ENCODE measurements at places on chromosomes 5 and 9.

DNA sequence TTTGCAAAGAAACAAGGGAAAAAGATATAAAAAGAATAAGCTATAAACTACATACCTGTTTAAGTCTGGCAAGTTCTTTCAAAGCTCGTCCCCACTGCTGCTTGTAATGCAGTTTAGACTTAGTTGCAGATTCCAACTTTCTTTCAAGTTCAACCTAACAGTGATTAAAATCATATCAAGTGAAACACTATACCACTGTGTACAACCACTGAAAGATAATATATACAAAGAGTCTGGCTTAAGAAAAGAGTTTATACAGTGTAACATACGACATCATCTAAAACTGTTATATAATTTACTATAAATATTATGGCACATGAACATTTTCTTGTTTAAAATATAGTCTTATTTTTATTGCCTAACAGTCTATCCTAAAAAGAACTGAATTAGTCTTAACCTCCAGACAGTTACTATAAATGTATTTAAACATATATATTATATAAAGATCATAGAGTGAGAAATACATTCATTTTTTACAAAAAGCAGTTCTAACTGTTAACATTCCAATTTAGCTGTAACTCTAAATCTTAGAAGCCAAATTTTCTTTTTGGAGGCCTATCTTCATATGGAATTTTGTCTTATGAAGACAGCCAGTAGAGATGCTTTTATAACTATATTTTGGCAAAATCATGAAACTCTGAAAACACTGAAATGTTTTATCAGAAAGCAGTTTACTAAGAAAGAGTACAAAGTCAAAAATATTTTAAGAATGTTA is 58.6 kb downstream of the CEP120 start:
- no peak for DNase-seq

DNA sequence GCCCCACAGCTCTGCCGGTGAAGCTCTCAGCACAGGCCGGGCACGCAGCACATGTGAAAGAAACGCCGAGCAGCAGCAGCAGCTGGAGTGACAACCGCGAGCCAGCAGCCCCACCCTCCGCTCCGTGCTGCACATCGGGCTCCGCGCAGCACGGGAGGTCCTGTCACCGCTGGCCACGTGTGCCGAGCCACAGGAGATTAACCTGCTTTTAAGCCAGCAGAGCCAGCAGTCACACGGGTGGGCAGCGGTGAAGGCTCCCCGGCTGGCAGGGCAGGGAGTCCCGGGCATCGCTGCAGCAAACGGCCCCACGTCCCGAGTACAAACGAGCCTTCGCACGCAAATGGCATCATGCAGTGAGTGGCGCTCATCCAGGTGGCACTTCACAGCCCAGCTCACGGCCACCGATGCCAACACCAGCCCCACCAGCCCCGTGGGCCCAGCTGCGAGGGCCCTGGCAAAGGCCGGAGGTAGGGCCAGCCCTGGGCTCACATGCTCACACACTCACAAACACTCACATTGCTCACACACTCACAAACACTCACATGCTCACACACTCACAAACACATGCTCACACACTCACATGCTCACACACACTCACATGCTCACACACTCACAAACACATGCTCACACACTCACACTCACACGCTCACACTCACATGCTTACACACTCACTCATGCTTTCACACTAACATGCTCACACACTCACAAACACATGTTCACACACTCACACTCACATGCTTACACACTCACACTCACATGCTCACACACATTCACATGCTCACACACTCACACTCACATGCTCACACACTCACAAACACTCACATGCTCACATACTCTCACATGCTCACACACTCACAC is 11.1 kb downstream of the CCDC187 start:
- DNase-seq, result no peak

DNA sequence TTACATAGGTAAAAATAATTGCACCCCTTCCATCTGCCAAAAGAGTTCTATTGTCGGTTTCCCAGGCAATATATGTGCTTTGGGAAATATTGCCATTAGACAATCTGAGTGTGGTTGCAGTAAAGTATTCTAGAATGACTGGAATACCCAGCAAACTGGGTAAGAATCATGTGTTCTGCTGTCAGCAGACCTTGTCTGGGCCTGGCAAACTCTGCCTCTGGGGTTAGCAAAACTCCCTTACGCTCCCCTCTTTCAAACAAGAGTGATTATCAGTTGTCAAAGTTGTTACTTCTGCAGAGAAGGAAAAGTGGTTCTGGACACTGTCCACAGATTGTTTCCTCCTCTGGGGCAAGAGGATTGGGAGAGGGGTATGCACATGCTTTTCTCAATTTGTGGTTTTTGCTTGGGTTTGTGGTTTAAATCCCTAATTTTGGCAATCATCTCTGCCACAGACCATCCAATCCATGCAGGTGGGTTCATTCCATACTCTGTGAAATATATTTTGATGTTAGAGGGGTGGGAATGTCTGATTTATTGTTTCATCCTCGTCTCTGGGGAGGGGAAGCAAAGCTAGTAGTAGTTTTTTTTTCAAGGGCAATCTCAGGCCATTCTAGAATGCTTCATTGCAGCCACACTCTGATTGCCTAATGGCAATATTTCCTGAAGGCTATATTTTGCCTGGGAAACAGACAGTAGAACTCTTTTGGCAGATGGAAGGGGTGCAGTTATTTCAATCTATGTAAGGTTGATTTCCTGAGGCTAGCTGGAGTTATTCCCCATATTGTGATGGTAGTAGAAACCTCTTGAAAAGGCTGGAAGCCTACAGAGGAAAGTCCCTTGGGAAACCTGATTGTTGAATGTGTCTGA is 24.0 kb upstream of the TNFSF15 start:
- DNase-seq, result no peak

DNA sequence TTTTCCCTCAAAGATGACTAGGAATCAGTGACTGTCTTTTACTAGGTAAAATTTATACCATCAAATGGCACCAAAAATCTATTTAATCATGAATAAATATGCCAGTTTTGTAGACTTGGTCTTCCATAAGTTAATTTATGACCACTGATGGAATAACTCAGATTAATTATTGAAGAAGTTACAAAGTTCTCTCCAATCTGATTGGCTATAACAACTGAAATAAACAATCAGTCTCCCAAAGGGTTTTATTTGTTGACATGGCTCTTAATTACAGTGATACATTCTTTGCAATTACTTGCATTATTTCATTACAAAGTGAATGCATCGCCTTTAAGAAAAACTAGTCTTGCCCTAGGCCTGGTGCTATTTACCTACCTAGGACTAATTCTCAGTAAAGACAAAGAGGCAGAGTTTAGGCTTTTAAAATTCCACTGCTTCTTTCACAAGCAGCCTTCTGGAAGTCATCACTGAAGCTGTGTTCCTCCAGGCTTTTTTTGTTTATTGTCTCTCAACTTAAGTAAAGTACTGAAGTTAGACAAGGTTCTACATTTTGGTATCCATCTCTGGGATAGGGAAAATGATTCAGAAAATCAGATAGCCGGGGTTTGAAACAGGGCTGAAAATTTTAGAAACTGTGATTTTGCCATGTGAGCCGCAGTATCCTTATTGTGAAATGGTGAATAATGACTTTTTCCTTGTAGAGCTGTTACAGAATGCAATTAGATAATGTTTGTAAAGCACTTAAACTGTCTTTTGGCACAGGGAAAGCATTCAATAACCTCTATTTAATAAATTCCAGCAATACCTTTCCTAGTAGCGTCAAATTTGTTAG is 2.5 kb downstream of the STOM start:
- no peak for DNase-seq

DNA sequence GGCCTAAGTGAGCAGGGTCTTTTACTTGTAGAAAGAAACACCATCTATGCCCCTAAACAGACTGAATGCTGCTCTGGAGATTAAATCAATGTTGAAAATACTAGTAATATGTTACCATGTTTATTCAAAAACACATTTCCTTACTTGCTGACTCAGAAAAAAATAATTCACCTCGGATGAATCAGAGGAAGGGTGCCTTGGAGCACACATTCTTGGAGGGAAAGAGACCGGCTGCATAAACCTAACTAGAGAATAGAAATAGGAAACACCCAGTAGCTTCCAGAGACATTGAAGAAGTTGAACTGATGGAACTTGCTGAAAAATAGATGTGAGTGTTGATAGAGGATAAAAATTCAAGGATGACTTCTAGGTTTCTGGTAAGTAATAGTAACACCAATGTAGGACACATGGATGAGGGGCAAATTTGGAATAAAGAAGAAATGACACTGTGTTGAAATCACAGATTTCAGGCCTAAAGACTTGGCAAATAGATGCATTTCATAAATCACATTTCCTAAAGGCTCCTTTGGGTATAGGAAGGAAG is 76.9 kb upstream of the MINAR2 start:
- peak; percentile 40 for DNase-seq

DNA sequence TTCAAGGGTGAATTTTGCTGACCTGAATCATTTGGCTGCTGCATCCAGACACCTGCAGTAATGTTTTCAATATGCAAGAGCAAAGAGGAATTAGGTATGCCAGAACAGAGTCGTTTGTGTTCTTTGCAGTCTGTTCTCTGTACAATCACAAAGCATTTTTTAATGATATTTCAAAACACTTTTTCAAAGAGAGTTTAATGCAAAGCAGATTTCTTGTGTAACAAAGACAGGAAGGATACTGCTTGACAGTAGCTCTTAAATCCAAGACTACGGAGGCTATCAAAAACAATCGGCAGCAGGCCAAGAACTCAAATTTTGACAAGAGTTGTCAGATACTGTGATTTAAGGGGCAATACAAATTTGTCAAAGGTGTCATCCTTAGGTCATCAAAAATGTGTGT is 341.9 kb downstream of the GADD45G start:
- no peak for DNase-seq

DNA sequence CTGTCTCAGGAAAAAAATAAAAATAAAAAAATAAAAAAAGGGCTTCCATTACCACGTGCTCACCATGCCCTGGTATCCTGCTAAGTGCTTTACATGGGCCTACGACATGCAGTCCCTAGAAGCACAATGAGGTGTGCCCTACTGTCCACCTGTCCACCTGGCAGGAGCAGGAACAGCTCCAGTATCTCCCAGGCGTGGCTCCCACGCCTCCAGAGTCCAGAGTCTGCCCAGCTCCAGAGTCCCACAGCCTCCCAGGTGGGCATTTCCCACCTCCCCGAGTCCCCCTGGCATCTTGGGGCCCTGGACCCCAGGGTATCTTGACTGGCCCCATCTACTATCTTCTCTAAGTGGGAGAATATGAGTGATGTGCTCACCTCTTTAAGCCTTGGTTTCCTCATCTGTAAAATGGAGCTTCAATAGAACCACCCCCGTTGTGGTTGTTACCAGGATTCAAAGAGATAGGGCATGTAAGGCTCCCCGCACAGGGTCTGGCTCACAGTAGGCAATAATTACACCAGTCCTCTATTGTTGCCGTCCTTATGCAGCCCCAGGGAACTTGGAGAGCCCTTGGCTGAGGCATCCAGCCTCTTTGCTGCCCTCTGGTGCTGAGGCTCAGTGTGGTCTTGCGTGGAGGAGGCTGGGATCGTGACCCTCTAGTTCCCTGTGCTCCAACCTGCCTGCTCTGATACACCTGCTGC is 8.9 kb downstream of the CXCL14 start:
- no peak for DNase-seq

- no peak for DNase-seq
These were observed 395.2 kb upstream of the KIF2A start for GRCh38 chr5:61910771-61911170.
